Activated T-cell treated with anti-CD3 and anti-CD28 coated beads for 1 hour (primary cell): ENCODE measurements at places on chromosomes 6 and 20.

GRCh38 chr6:136592930-136593673, 42.9 kb upstream of the MAP7 start:
- DNase-seq = no peak

- no peak for DNase-seq
These were observed 368.9 kb downstream of the UTRN start for GRCh38 chr6:144653885-144654505.

GRCh38 chr6:48736501-48737206, 625.7 kb upstream of the PTCHD4 start:
- no peak for DNase-seq

GRCh38 chr20:9427430-9428291, 86.7 kb upstream of the LAMP5 start:
- no peak for DNase-seq

- DNase-seq = no peak
These were observed 226.2 kb upstream of the MAN1A1 start for GRCh38 chr6:119575721-119576120.

DNA sequence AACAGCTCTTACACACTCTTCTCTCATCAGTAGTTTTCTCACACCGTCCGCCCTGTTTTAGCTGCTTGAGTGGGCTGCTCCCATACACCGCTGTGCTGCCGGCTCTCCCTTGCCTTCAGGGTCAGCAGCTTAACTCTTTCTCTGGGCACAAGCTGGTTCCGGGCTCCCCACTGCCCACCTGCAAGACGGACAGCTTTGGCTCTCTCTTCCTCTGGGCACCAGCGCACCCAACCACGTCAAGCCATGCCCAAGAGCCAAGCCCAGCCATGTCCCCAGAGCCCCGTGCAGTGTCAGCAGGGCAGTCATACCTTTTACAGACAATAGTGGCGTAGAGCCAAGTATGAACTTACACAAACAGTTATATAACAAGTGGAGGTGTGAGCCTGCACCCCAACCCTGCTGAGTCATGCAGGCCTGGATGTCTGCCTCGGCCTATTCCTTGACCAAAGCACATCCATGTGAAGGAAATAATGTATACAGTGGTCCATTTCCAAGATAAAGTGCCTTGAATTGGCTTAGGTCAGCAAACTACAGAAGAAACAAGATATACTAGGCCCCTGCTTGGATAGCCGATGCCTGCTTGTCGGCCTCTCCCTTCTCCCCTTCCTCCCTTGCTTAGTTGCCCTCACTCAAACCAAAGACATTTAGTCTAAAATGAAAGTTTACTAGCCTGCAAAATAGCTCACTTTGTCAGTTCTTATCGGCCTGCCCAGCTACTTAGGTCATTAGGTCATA, 89.3 kb downstream of the JPH2 start:
- no peak for DNase-seq

DNA sequence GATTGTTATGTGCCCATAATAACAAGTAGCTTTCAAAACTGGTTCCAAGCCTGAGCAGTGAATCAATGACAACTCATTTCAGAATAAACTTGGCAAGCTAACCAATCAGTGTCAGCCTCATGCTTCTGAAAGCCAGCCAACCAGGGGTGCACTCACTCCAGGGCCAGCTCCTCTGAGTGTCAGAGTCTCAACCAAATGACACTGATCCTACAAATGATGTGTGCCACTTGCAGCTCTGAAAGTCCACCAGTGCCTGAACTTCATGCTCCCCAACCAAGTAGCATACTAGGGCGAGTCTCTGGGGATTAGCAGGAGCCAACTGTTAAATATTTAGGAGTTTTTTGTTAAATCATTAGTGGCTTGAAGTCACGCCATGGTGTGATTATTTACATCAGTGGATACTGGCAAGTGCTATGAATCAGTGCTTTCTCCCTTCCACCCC, 4.5 kb downstream of the IYD start:
- no peak for DNase-seq

DNA sequence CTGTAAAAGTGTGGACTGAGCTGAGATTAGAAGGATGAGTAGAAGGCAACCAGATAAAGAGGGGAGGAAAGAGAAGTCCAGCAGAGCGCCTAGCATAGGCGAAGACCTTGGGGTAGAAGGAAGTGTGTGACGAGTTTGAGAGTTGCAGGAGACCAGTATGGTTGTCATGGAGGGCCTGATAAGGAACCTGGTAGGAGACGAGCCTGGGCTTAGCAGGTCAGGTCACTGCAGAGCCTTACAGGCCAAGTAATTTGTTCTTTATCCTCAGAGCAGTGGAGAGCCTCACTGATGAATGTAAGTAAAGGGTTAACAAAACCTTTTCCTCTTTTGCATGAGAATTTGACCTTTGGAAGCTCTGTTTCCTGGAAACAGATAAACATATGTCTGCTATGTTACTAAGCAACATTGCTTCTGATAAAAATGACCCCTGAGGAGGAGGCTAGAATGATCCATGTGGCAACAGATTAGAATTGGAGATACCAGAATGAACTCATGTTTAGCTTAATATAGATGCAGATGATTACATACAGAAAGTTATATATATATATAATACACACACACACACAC, 2.9 kb upstream of the TMEM74B start:
- DNase-seq = no peak

- no peak for DNase-seq
These were observed 25.7 kb downstream of the FRMD1 start for GRCh38 chr6:168053086-168053956.

DNA sequence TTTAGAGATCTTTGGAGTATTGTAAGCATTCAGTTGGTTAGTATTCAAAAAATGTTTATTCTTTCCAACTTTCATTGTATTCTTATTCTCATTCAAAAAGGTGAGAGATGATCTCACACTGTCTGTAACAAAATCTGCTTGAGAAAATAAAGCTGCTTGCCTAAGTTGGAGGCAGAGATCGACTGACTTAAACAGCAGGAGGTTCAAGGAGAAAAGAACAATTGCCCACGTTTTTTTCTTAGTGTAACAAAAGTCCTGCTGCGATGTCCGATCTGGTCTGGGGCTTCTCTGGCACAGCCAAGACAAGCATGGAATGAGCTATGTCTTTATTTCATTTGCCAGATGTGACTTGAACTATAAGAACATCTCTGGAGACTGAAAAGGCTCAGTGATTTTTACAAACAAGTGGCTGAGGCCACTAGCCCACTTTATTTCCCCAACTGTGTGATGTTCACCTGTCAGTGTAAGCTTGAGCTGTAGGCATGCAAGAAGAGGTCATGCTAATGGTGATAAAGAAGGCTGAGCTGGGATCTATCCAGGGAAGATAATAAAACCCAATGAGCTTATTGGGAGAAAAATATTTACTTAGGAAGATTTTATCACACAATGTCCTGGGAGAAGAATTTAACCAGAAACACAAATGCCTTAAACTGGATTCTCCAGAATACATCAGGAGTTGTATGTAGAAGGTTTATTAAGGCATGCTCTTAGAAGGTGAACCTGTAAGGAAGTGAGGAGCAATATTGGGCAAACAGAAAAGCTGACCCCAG, 580.1 kb upstream of the BTBD3 start:
- no peak for DNase-seq
